ENCODE measurements at places on chromosomes 3 and 15.

GRCh38 chr15:90079619-90080457, 22.4 kb downstream of the IDH2 start:
- no peak for DNase-seq

- no peak for DNase-seq
Measured at GRCh38 chr3:105401254-105401653, 34.5 kb downstream of the ALCAM start.

DNA sequence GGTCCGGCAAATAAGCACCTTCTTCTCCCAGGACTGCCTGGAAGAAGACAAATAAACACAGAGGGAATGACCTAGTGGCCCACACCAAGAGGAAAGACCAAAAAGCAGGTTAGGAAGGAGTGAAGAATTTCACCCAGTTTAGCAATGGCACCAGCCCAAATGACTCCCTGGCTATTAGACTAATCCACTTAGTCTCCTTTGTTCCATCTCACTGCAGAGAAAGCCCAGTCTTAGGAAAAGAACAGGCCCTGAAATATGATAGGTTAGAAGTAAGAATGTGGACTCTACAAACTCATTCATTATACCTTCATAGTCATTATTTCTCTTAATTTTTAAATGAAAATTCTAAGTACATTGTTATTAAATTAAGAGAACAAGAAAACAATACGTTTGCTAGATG, 23.2 kb downstream of the SERPINI2 start:
- DNase-seq: no peak

- DNase-seq: no peak
Measured at GRCh38 chr3:170784406-170784805, 85.6 kb downstream of the RPL22L1 start.

DNA sequence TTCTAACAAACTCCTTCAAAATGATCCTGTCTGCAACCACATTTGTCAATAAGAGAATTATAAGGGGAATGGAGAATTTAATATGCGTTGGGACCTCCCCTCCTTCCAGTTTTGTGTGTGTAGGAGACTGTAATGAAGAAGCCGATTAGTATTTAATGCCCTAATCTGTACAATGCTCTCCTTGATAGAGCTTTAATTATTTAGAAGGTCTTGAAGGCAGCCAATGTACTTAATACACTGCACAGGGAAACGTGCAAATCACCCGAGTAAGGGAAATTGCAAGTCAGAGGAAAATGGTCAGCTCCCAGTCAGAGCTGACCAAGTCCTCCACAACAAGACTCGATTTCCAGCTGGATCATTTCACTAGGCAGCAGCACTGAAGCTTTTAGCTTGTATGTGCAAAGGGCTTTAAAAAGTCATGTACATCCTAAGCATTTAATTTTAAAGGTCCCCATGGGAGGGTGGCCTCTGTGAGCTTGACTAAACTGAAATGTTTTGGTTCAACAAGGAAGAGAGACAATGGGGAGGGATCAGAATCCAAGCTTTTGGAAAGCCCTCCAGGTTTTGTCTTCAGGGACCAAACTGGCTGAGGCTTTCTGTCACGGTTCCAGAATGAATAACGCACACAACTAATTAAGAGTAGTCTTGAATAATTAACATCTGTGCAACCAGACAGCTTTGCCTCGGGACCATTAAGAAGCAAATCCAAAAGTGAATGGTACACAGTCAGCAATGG, 159.8 kb upstream of the MITF start:
- no peak for DNase-seq

DNA sequence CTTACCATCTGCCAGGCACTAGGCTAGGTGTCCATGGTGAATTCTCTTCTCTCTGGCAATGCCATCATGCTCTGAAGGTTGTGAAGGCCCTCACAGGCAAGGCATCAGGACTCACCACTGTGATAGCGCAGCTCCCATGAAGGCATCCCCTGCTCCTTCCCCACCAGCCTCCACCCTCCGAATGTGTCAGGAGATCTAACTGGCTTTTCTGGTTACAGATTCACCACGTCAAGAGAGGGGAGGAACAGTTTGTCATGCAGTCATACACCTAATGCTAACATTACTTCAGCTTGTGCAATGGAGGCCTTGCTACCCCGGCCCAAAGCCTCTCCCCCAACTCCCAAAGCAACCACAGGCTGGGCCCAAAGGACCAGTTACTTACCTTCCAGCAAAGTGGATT, 8.9 kb upstream of the CMTM8 start:
- no peak for DNase-seq

DNA sequence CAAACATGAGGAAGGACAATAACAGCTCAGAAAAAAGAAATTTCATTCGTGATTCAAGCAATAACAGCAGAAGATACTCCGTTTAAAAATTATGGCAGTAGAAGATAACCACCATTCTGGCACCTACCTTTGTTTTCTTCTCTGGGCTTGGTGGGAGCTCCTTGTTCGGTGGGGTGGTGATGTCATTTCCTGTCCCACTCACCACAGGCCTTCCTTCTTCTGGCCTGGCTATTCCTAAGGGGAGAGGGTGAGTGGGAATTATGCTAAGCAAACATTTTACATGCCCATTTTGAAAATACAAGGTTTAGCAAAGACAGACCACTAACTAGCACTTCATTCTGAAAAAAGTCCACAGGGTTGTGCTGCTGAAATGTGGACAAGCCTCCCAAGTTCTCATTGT, 74.4 kb downstream of the DHX30 start:
- no peak for DNase-seq

- DNase-seq: no peak
Measured at GRCh38 chr15:82064824-82065223, 19.0 kb upstream of the MEX3B start.

DNA sequence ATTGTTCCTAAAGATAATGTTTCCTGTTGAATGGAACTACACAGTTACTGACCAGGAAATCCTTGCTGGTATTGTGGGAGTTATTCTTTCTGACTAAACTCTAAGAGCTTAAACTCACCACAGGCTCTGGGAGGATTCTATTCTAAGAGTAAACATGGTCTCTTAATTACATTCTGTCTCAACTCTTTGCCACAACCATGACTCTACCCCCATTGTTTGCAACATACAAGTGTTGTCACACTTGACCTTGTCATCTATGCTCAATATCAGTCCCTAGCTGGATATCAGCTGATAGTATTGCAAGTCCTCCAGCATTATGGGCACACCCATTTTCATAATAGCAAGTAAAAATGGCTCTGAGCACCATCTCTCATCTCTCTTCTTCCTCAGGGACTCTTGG, 29.6 kb upstream of the SECISBP2L start:
- no peak for DNase-seq

All from CD4-positive, alpha-beta T cell treated with Interleukin-6 for 4 hours (primary cell).